ENCODE measurements at places on chromosomes 16 and 17.

DNA sequence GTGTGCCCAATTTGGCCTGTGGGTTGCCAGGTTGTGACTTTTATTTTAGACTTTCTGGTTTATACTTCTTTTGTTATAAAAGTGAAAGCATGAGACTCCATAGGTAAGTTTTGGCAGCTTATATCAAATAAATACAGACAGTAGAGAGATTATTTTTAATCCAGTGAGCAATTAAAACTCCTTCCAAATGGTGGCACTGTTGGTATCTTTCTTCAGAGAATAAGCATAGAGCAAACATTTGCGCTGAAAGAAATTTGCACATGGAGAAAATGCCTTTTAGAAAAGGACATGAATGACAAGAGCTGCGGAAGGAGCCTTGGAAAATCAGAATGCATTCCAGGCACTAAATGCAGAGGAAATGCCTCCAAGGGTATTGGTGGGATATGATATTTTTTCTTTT lies 46.1 kb upstream of the DNAJA2 start:
- DNase-seq, result no peak

DNA sequence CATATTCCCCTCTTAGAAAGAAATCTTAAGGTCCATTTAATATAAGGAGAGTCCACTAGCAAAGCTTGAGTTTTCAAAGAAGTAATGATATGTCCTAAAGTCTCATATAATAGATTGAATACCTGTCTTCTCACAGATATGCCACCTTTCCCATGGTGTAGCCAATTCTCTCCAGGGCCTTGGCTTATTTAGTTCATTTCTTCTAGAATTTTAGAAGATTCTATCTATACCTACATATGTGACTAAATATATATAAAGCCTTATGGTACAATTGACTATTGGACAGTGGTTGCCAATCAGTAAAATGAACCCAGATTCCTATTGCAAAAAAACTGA lies 370.7 kb upstream of the MAF start:
- DNase-seq, result no peak

DNA sequence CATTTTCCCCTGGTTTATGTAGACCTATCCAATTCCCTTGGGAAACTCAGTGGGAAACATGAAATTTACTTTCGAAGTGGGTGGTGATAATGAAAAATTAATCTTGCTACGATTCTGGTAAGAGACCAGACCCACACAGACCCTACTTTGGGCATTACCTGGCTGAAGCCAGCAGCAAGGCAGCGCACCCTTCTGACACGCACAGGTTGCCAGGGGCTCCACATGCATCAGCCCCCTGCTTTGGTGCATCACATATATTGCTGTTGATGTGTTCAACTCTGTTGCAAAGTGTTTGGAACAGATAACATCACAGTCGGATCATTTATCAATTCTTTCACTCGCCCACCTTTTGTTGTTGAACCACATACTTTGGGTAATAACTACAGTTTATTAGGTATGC lies 26.6 kb downstream of the SMARCE1 start:
- DNase-seq, result no peak

GRCh38 chr17:32452281-32452680 lies 8.0 kb downstream of the PSMD11 start:
- DNase-seq, result no peak

DNA sequence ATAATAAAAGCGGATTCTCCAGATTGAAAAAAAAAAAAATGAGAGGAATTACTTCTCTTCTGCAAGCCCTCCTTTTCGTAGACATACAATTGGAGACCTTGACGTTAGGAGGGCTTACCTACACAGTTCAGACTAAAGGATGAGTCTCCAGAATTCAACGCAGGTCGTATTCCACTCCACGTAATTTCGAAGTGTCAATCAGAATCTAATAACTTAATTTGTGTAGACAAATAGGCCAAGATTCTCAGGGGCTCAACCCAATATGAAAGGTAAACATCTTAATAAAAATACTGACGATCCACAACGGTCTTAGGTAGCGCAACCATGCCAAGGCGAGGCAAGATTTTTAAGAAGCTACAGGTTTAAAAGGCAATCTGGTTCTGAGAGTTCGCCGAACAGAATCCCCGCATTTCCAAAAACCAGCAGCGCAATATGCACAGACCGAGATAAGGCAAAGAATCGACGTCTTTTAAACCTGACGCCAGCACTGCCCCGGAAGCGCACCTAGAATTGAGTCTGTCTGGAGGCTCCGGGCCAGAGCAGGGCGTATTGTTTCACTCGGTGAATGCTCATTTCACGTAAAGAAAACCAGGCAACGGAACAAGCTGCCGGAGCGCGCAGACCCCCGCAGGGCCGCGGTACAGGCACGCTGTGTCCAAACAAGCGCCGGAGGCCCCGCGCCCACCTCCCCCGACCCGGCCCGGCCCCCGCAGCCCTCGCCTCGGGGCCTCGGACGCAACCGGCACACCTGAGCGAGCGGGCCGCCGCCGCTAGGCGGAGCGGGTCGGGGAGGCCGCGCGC lies 623 bp downstream of the MBTPS1 start:
- no peak for DNase-seq

DNA sequence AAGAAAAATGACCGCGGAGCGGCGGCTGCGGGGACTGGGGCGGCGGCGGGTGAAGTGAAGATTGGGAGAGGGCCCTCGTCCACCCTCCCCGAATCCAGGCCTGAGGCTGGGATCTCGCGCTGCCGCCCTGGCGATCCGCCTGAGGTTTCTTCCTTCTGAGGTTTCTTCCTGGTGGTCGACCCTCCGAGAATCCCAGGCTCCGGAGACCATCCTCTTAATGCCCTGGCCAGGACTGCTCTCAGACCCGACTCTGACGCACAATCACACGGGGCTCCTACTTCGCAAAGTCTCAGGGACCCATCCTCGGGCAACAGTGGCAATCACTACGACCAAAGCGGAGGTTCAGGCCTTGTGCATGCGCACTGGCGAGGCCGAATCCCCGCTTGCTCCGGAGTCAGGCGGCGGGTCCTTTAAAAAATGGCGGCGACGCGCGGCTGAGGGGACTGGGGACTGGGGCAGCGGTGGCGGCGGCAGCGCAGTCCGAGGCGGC lies 18.0 kb upstream of the KCNJ18 start:
- DNase-seq, result no peak

DNA sequence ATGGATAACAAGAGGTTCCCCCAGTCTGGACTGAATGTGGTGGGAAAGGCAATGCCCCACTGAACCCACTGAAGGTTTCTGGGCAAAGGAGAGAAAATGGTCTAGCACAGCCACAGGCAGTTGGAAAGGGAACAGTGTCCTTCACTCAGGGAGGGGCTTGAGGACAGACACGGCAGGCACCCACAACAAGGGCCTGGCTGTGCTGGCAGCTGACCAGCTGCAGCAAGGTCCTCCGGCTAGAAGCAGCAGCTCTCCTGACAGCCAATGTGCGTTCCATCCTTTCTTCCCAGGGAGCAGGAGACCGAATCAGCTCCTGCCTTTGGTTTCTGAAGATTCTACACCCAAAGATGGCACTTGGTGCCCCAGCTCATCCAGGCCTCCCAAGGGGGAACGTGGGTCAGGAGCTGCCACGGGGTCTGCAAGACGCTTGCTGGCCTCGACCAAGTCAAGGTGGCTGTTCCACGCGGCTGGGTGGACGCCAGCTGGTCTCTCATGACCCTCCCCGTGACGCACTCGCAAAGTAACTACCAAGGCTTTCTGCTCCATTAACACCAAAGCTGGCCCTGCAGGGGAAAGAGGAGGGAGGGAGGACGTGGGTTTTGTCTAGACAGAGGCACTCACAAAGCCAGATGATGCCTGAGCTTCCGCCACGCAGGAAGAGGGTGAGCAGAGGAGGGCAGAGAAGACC lies 11.1 kb downstream of the ABR start:
- DNase-seq, result no peak

DNA sequence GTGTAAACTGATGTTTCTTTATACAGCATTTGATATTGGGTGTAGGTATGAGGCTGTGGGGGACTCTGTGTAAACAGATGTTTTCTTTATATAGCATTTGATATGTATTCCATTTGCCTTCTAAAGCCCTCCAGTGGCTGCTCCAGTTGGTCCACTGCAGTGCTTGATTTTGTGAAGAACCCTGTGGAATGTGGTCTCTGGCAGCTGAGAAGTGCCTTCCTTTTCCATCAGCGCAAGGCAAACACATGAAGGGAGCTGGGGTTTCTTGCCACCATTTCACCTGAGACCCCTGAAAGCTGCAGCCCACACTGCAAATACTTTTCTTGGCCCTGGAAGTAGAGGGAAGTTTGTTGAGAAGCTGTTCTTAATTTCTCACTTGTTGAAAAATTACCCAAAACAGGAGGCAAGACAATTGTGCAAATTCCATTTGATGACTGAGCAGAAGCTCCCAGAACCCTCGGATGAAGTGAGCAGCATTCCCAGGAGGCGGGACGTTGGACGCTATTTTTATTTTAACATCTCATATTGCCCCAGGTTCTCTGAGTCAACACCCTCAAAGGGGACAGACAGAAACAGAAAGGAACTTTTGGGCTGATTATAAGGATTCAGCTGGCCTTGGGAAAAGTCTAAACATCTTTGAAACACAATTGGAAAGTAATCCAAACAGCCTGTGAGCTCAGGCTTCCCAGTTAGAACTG lies 158.5 kb upstream of the RPH3AL start:
- no peak for DNase-seq

- no peak for DNase-seq
These were observed 29.4 kb downstream of the TOM1L2 start for GRCh38 chr17:17942846-17943245.

GRCh38 chr17:27818401-27819105 lies 18.2 kb upstream of the NOS2 start:
- DNase-seq, result no peak

- peak; percentile 62 for DNase-seq
These were observed 8.0 kb downstream of the FLYWCH1 start for GRCh38 chr16:2919511-2920255.

- DNase-seq, result no peak
These were observed 51.6 kb downstream of the PMP22 start for GRCh38 chr17:15213381-15214087.

- no peak for DNase-seq
These were observed 95.2 kb upstream of the AXIN2 start for GRCh38 chr17:65656390-65657250.

GRCh38 chr17:58970609-58971450 lies 135.8 kb downstream of the TRIM37 start:
- no peak for DNase-seq

DNA sequence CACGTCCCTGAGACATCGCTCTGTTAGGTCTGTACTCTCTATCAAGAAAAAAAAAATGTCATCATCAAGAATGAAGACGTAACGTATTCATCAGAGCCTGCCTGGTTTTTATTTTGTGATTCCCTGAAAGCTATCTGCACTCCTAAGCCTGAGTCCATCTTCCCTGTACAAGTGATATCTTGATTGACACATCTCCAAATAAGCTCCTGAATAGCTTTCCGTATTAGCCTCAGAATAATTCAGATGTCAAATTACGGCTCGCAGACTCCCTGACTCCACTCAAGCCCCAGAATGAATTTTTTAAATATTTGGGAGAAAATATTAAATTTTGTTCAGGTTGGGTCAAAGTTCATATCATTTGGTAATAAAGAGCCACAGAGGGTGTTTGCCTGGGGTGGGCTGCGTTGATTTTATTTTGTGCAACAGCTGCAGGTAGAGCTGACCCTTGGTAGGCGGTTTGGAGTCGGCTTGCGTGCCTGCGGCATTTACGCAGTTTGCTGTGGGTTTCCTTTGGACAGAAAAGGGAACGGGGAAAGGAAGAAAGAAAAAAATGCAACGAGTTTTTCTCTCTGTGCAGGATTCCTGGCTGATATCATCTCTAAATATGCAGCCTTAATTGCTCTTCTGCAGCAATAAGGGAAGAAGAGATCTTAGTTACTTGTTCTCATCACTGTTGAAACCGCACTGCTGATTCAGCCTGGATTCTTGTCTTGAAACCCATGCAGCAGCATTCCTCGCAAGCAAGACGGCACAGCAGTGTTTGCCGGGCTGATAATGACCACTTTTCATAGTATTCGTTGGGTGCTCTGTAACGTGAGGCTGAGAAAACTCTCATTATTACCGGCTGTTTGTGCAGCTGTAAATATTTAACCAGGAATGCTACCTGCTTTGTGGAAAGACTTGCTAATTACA lies 114.7 kb downstream of the IRX3 start:
- DNase-seq, result no peak

GRCh38 chr17:50055426-50056216 lies at the start of gene ITGA3:
TSS of gene ITGA3 (plus strand) at chr17:50056110. CDS start at chr17:50056440, 330 bp downstream.
- no peak for DNase-seq

DNA sequence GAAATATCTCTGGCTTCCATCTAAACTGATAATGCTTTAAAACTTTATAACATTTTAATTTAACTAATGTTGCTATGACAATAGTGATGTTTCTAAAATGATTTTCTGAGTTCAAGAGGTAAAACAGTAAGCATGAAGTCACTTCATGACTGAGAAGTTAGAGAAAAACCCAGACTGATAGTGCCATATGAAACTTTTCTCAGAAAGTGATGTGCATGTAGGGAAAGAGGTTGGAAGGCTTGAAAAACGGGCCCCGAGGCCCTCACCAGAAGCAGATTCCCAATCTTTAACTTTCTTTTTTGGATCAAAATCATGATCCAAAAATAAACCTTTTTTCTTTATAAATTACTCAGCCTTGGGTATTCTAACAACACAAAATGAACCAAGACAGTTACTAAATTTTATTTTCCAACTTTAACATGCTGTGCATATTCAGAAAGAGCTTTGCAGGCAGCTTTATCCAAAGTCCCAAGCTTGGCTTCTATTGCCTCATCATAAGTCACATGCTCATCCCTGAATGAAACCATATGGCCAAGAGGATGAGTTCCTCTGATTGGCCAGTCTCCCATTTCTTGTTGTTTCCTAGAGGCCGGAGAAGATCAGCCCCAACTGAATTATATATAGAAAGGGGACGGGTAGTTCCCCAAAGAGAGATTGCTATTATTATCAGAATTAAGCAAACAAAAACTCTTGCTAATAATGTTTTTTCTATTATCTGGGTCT lies 357.6 kb upstream of the SALL1 start:
- DNase-seq, result no peak

GRCh38 chr16:67928561-67929364 lies 2.9 kb downstream of the CTRL start:
- peak; percentile 63 for DNase-seq

DNA sequence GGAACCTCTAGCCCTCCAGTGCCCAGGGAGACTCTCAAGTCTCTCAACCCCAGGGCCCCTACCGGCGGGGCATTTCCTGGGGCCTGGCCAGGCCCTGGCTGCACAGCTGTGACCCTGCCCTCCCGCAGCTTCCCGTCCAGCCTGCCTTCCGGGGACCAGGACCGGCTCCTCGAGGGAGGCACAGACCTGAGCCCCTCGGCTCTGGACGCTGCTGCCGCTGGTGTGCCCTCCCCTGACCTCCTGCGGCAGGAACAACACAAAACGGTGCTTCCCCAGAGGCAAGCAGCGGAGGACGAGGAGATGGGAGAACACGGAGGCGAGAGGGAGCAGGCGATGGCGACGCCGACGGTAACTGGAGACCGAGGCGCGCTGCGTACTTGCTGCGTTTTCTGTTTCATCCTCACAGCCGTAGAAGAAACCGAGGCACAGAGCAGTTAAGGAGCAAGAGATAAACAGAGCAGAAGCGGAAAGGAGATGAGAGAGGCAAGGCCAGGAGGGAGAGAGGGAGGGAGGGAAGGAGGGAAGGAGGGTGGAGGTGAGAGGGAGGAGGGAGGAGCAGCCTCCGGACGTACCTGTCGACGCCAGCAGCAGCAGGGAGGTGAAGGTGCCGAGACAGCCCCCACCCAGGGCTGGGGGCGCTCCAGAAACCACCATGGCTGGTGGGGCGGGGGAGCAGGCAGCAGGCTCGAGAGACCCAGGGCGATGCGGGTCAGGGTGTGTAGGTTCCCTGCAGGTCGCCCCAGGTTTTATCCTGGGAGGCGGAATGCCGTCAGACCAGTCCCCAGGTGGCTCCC lies at the start of gene PRSS22:
Gene PRSS22 (minus strand): TSS at position 720 of the 794 bp plus-strand sequence. CDS start 66 bp downstream, at position 654.
- DNase-seq, result no peak

All from cerebellar nuclear complex (tissue), 1 donor.